ENCODE measurements at places on chromosomes 16 and 17.

DNA sequence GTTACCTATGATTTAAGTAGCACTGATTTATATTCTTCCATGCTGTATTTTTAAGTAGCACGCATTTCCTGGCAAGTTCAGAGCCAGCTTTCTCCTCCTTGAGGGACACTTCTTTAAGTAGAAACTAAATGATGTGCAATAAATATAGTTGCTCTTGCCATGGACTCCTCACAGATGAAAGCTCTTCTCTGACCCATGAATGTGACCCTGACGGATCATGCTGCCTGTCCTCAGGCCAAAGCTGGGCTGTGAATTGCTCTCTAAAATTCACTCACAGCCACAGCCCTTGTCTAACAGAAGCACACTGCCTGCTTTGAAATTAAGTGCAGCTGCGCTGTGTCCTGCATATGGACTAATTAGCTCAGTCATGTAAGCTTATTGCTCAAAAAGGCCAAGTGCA is 438.8 kb downstream of the PMP22 start:
- no peak for DNase-seq

- DNase-seq = no peak
These were observed 583.1 kb upstream of the SALL1 start for GRCh38 chr16:51734220-51734619.

DNA sequence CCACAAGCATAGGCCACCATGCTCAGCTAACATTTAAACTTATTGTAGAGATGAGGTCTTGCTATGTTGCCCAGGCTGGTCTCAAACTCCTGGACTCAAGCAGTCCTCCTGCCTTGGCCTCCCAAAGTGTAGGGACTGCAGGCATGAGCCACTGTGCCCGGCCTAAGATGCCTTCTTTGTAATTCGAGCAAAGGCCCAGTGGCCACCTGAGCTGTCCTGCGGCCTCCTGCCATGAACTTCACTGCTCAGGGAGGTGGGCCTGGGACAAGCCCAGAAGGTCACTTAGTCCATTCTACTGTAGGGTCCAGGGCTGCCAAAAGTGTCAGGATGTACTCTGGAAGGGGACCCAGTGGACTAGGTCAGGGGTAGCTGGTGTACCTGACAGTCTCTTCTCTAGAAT is 30.5 kb downstream of the DHX38 start:
- DNase-seq = no peak

DNA sequence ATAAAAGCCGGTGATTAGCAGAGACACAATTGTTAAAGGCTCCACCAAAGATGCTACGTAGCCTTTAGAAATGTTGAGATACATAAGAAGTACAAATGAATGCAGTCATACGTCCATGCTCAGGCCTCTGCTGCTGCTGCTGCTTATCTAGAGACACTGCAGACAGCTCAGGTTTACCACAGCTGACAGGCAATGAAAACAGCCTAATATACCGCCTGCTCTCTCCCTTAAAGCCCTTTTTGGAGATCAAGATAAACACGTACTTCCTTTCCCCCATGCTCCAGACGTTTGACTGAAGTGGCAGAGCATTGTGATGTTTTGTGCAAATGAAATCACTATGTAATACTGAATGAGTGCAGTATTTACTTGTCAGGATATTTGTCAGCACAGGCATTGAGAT is 185.3 kb downstream of the AATF start:
- DNase-seq = no peak

DNA sequence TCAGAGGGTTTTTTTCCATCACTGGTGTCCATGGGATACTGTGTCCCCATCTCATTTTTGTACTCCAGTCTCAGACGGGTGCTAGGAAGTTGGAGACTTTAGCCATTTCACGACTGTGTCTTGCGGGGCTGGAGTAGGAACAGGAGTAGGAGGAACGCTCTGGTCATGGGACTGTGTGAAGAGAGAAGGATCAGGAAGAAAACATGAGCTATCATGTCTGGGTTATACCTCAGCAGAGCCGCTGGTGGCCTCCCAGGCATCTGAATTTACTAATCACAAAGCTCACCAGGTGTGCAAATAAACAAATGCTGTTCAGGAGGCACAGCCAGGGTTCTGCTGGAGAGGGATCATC is 225.4 kb downstream of the SEC14L1 start:
- no peak for DNase-seq

- no peak for DNase-seq
These were observed 1.4 kb upstream of the ST6GALNAC1 start for GRCh38 chr17:76644995-76645394.

- DNase-seq = no peak
These were observed 37.4 kb downstream of the NLRC5 start for GRCh38 chr16:57026778-57027062.

- DNase-seq = no peak
These were observed 28.7 kb upstream of the RSL1D1 start for GRCh38 chr16:11880007-11880406.

DNA sequence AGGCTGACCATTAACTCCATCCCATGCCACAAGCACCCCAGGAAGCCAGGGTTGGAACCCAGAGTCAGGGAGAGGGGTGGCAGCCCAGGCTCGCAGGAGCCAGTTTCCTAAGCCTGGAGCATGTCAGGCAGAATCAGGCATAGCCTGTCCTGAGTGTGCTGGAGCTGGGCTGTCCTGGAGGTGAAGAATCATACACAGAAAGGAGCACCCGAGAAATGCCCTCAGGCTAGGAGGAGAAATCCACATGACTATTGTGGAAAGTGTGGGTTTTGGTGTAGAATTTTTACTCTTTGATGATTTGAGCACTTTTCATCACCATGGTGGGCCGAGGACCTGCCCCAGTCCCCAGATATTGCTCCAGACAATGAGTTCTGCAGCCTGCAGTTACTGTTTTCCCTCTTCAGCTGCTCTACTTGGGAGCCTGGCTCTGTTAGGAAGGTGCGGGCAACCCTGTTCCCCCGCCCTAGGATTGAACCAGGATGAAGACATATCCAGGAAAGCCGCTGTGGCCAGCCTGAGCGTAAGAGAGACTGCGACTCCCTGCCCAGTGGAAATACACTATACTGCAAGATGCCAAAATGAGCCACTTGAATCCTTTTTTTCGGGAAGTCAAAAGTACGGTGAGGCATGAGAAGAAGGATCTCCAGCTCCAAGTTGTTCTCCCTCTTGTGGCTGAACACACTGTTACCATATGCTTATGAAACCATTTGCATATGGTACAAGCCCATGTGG is 29.0 kb upstream of the HEATR6 start:
- DNase-seq = no peak

GRCh38 chr16:76276745-76277438 is at the start of gene CNTNAP4:
CNTNAP4 (plus strand) TSS chr16:76277401; CDS start chr16:76277663, 262 bp downstream.
- DNase-seq = peak; percentile 85

- DNase-seq = no peak
These were observed 20.6 kb downstream of the ESRP2 start for GRCh38 chr16:68215302-68215701.

DNA sequence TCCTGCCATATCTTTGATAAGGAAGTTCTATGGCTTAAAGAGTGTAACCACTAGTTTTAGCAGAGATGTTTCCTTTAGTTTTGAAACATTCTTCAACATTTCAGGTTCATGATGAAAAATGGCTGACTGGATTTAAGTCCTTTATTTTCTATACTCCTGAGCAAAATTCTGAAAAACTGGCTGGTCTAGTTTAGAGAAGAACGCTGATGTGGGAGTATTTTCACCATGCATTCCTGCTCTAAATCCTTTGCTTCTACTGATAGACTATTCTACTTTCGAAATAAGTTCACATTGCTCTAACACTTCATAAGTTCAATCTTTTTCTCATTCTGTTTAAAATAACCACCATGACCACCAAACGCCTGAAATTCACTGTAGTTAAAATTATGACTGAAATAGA is 281.9 kb downstream of the FTO start:
- DNase-seq = no peak

GRCh38 chr17:80477647-80478478 is 1.5 kb upstream of the NPTX1 start:
- DNase-seq = peak; percentile 62

DNA sequence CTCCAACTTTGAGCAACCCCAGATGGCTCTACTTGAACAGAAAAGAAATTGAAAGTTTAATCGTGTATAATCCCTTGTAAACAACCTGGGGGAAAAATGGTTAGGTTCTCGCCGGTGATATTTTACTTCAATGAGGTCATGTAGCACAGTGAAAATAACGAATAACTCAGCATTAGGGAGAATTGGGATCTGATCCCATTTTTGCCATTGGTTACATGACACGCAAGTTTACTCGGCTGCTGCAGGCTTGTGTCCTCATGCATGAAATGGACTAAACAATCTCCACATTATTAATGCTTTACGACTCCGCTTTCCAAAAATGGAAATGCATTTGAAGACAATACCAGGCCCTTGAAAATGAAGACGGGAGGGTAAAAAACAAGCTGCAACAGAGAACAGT is 45.5 kb upstream of the LRRC37A3 start:
- DNase-seq = no peak

DNA sequence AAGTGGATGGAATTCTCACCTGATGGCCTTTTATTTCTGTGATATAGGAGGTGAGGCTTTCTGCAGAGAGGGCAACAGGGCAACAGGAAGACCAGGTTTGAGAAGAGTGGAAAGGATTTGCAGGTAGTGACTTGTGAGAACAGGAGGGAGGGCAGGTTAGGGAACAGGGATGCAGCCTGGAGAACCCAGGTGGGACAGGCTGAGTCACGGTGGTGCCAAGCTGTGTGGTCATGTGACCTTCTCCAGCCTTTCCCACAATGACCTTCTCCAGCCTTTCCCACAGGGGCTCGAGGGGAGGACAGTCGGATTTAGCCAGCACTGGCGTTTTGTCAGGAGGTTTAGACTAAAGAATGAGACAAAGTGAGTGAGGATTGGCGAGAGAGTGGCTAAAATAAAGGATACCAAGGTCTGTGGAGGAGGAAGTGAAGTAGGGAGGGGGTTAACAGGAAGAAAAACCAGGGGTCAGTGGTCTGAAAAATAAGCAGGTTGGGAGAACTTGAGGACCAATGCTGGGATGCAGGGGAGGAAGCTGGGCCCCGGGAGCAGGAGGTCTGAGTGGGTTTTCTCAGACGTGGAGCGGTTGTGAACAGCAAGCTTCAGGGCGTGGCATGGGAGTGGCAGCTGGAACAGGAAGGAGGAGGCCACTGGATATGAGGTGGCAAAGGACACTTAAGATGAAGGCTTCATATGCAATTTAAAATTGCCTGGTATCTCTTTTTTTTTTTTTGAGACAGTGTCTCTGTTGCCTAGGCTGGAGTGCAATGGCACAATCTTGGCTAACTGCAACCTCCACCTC is 37.7 kb downstream of the DNAH2 start:
- no peak for DNase-seq

- no peak for DNase-seq
These were observed 28.3 kb downstream of the MSI2 start for GRCh38 chr17:57284583-57284982.

DNA sequence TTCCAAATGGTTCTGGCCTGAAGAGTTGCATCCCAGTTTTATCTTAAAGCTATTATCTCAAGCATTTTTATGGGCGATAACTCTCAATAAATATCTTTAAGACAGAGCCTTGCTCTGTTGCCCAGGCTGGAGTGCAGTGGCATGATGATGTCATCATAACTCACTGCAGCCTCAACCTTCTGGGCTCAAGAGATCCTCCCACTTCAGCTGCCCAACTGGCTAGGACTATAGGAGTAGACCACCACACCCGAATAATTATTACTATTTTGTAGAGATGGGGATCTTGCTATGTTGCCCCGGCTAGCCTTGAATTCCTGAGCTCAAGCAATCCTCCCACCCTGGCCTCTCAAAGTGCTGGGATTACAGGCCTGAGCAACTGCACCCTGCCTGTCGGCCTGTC is 26.1 kb upstream of the CYTH1 start:
- no peak for DNase-seq

GRCh38 chr16:3769013-3769412 is 51.7 kb upstream of the TRAP1 start:
- DNase-seq = no peak

DNA sequence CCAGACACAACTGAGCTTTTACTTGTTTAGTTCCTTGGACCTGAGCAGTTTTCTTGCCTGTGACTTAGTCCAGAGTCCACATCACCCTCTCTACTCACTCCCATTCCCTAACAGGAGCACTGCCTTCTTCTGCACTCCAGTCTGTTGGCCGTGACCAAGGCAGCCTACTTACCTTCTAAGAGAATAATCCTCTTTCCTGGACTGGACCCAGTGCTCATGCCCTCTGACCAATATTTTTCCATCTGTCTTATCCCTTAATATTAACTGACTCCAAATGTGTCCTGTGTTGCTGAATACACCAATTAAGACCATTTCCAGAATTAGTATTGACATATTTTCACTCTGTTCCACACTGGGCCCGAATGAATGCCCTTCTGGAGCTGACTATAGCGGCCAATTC is 681.0 kb upstream of the KIF2B start:
- DNase-seq = no peak

- no peak for DNase-seq
These were observed 50.5 kb downstream of the SYT17 start for GRCh38 chr16:19218581-19218980.

- no peak for DNase-seq
These were observed 953.2 kb upstream of the CDH8 start for GRCh38 chr16:62989480-62989879.

DNA sequence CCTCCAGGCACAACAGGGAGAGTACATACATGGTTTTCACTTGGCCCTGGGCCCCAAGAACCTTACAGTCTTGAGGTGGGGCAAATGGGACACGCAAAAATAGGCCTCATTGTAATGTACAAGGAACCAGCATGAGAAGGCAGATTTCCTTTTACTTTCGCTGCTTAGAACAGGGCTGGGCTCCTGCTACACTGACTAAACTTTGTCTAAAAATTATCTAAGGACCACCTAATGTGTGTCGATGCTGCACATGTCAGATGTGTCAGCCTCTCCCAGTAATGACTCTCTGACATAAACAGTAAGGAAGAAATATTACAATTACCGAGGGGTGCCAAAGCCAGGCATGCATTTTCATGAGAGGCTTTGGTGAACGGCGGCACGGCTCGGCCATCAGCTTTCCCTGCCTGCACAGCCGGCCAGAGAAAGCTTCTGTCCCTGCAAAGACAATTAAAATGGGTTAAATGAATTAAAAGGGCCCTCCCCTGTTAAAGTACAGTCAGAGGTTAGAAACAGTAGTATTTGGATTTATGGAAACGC is 224.2 kb upstream of the IRX3 start:
- DNase-seq = no peak

GRCh38 chr16:20107083-20107482 is 33.4 kb upstream of the GPR139 start:
- no peak for DNase-seq

- DNase-seq = no peak
These were observed 39.7 kb downstream of the TBCD start for GRCh38 chr17:82791532-82791931.

DNA sequence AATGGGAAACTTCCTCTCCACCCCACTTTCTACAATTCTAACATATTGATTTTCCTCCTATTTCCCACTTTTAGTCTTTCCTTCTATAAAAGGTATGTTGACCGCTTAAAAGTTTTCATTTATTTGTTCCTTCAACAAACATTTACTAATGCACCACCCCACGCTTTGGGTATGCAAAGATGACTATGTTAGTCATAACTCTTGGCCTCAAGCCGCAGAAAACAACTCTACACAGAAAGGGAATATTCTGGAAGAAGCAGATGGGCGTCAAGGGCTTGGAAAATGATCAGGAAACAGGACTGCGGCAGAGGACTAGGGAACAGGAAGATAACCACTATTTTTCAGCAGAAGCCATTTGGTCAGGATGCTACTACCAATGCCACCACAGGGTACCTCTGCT is 56.8 kb upstream of the FA2H start:
- DNase-seq = no peak

Data from femur (tissue), 1 donor.